ENCODE measurements at places on chromosomes 4 and X.

- no peak for DNase-seq
Observed at GRCh38 chr4:94934201-94934600, 176.4 kb downstream of the BMPR1B start.

DNA sequence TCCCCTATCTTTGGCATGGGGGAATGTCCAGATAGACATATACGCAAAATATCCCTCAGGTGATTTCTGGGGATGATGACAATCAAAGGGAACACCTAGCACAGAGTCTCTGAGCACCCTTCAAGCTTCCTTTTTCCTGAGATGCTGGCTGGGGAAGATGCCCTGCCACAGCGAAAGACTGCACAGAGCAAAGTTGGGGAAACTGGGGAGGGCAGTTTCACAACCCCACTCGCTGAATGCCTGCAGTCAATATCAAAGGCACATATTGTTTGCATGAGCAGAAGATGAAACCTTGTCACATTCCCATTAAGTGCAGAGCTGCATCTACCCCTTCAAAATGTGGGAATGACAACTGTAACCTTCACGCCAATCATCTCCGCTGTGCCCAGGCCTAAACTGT lies 2.6 kb downstream of the GPC4 start:
- DNase-seq = no peak

- no peak for DNase-seq
Observed at GRCh38 chrX:134935276-134935675, 55.5 kb upstream of the SMIM10 start.

GRCh38 chr4:5979981-5980380 lies 38.2 kb downstream of the C4orf50 start:
- no peak for DNase-seq

- no peak for DNase-seq
Observed at GRCh38 chr4:42104521-42104920, 47.9 kb downstream of the BEND4 start.

DNA sequence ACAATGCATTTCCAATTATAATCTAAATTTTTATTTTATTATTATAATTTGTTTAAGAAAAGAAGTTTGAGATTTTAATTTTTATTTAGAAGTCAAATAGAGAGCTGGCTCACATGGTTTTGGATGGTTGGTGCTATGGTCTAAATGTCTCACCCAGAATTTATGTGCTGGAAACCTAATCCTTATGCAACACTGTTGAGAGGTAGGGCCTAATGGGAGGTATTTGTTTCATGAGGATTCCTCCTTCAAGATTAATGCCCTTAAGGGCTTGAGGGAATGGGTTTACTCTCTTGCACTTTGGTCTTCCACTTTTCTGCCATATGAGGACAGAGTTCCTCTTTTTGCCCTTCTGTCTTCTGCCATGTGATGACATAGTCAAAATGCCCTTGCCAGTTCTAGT lies 960.5 kb upstream of the IGFBP7 start:
- DNase-seq = no peak

DNA sequence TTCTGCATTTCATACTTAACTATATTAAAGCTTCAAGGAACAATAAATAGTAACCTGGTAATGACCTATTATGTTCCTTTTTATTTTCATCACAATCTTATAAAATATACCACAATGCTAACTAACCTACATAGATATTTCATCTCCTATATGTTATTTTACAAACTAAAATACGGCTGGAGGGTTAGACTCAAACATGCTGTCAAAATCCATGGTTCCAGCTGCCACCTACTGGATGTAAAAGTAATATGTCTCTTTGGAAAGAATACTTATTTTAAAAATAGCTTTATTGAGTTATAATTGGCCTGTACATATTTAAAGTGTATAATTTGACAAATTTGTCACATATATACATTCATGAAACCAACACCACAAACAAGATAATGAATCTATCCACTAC lies 15.0 kb downstream of the RGN start:
- DNase-seq = no peak

DNA sequence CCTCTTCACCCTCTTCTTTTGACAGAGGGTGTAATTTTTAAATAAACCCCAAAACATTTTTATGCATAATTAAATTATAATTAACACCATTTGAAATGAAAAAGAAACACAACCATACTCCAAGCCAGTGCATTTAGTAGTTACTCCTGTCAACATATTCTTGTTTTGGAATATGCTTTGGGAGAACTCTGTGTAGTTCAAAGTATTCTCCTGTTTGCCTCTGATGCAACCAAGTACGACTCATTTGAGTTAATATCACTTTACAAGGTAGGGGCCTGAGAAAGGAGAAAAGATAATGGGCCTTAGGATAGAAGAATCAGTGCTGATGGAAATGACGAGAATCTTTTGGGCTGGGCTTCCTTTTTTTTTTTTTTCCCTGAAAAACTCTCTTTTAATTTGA lies 2.7 kb downstream of the PTPN13 start:
- no peak for DNase-seq

GRCh38 chr4:149630064-149630463 lies 185.6 kb downstream of the IQCM start:
- no peak for DNase-seq

DNA sequence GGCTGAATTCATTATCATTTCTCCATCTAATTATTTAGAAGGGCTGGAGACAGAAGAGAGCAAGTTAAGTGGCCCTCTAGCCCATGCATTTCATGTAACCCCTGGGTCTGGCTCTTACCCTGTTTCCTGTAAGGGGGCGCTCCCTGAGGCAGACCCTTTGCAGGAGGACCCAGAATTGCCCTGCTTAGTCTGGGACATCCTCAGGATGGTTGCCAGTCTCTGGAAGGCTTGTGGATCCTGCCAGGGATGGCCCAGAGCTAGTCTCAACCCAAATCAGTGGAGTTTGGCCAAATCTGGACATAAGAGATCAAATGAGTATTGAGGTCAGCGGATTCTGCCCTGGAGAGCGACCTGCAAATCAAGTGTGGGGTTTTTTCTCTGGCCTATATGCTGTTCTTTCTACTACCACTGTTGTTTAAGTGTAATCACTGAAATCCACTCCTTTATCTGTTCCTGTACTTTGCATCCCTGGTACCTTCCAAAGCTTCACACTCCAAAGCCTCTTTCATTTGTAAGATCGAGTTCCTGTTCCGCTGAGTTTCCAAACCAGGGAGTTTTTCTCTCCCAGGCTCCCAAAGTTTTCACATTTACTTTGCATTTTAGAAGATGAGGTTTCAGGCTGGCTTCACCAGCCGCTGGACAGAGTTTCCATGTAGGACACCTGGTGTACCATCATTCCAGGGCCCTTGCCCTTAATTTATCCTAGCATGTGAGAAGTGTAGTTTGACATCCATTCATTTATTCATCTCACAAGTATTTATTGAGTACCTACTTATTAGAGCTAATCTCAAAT lies 6.3 kb downstream of the KLF3 start:
- no peak for DNase-seq

DNA sequence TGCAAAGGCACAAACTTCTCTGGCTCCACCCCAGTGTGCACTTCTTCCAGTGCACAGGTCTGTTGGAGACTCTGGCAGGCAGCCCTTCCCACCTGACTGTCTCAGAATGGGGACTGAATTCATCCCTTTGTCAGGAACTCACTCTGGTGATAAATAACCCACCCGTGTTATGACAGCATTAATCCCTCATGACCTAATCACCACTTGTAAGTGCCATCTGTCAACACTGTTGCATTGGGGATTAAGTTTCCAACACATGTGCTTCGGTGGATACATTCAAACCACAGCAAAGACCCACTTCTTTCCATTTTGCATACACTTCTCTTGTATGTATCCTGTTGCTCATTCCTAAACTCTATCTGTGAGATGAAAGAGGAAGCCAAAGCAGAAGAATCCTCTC lies 1002.9 kb upstream of the IGFBP7 start:
- no peak for DNase-seq

DNA sequence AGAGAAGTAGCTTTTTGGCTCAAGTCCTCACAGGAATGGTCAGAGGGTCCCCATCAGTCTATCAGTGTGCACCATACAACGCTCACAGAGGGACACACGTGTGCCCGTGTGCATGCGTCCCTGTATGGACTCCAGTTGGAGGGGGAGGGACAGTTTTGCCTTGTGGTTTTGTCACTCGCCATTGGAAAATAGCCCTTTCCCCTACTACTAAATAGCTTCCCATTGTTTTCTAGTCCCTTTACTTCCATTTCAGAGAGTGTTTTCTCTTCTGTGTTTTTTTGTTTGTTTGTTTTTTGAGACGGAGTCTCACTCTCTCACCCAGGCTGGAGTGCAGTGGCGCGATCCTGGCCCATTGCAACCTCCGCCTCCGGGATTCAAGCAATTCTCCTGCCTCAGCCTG lies 34.9 kb downstream of the WDR13 start:
- no peak for DNase-seq

DNA sequence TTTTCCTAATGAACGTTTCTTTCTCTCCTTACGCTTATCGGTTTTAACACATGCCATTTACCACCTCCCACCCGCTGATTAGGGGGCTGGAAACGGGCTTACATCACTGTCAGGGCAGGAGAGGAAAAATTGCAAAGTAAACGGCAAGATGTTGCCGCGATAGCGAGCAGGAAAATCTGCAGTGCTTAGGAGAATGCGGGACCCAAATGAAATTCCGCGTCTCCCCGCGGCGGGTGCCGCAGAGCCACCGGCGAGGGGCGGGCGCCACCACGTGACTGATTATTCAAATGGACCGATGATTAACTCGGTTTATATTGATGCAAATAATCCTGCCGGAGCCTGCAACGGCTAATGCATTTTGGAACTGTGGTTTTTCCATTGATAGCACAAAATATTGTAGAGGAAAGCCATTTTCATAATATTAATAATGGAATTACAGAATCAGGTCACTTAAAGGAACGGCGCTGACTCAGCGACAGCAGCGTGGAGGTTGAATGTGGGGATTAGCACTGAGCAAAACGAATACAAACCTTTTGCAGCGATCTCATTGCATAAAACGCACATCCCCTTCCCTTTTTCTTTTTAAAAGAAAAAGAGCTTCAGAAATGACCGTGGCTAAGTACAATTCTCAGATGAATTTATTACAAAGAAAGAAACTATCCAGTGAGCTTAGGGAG lies 224.2 kb downstream of the STIM2 start:
- no peak for DNase-seq

DNA sequence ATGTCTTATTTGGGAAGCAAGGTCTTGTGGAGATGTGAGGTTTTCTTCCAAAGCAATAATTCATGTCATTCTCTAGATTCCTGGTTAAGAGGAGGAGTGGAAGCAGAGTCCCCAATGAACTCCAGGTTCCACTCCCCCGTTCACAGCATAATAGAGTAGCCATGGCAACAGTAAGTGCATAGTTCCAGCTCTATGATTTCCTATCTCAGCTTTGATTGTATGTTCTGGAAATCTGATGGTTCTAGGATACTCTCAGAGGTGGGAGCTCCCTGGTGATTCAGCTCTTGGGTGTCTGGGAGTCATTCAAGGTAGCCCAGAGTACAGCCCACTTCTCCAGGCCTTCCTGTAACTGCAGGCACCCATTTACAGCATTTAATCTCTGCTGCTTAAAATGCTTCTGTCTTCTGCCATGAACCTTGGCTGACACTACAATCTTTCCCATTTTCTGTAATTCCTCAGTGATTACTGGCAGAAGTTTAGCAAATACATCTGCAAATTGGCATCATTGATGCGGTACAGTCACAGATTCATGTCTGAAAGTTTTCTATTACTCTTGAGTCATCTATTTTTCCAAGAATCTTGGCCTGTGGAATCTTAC lies 242.0 kb downstream of the MAPK10 start:
- DNase-seq = no peak

GRCh38 chr4:151165205-151166000 lies 66.0 kb downstream of the RPS3A start:
- DNase-seq = no peak

GRCh38 chr4:111806331-111806730 lies 338.9 kb upstream of the FAM241A start:
- no peak for DNase-seq

- DNase-seq = no peak
Observed at GRCh38 chr4:39497909-39498726, 29.1 kb downstream of the UGDH start.

GRCh38 chr4:142124874-142125273 lies 488.5 kb downstream of the IL15 start:
- no peak for DNase-seq

DNA sequence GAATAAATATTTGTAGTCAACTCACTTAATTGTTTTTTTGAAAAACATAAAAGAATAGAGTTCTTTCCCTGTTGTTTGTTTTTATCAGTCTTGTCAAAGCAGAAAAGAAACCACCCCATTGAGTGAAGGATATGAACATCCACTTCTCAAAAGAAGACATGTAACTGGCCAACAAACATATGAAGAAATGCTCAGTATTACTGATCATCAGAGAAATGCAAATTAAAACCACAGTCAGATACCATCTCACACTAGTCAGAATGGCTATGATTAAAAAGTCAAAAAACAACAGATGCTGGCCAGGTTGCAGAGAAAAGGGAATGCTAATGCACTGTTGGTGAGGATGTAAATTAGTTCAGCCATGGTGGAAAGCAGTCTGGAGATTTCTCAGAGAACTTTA lies 326.1 kb upstream of the EMCN start:
- no peak for DNase-seq

DNA sequence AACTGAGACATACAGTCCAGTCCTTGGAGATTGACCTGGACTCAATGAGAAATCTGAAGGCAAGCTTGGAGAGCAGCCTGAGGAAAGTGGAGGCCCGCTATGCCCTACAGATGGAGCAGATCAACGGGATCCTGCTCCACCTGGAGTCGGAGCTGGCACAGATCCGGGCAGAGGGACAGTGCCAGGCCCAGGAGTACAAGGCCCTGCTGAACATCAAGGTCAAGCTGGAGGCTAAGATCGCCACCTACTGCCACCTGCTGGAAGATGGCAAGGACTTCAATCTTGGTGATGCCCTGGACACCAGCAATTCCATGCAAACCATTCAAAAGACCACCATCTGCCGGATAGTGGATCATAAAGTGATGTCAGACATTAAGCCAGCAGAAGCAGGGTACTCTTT lies 20.4 kb upstream of the FRMPD3 start:
- DNase-seq = no peak

- DNase-seq = peak; percentile 4
Observed at GRCh38 chr4:155353923-155354540, 22.7 kb downstream of the MAP9 start.

- no peak for DNase-seq
Observed at GRCh38 chr4:794900-795725, 30.8 kb downstream of the CPLX1 start.

GRCh38 chrX:29787656-29788055 lies 427.7 kb upstream of the MAGEB2 start:
- no peak for DNase-seq

- DNase-seq = no peak
Observed at GRCh38 chr4:3112609-3113469, 38.4 kb downstream of the HTT start.

- DNase-seq = no peak
Observed at GRCh38 chrX:34555481-34555880, 101.6 kb downstream of the TMEM47 start.

- no peak for DNase-seq
Observed at GRCh38 chr4:10013722-10014121, 7.6 kb downstream of the SLC2A9 start.

DNA sequence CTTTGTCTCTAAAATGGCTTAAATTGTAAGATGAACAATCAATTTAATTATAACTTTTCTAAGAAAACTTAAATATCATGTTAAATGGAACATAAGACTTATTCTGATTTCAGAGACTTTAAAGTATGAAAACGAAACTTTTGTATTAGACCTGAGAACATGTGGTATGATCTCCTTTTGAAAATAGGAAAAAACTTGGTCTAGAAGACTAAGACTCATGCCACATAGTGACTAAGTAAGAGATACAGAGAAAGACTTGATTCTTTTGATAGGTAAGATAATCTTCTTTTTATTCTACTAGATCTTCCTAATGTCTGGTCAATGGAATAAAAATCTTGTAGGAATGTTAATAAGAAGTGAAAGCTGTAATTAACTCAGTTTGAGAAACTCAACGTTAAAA lies 326.3 kb upstream of the GRIA3 start:
- no peak for DNase-seq

GRCh38 chr4:126269106-126269505 lies 954.4 kb downstream of the FAT4 start:
- DNase-seq = no peak

All from stimulated activated CD8-positive, alpha-beta memory T cell treated with anti-CD3 and anti-CD28 coated beads, Interleukin-4, amount 100 ng/mL, for 24 hours (primary cell).